Activated T-helper 1 cell treated with Interleukin-2 at 50 U/mL for 16 hours (primary cell): ENCODE measurements at places on chromosomes 13 and 19.

DNA sequence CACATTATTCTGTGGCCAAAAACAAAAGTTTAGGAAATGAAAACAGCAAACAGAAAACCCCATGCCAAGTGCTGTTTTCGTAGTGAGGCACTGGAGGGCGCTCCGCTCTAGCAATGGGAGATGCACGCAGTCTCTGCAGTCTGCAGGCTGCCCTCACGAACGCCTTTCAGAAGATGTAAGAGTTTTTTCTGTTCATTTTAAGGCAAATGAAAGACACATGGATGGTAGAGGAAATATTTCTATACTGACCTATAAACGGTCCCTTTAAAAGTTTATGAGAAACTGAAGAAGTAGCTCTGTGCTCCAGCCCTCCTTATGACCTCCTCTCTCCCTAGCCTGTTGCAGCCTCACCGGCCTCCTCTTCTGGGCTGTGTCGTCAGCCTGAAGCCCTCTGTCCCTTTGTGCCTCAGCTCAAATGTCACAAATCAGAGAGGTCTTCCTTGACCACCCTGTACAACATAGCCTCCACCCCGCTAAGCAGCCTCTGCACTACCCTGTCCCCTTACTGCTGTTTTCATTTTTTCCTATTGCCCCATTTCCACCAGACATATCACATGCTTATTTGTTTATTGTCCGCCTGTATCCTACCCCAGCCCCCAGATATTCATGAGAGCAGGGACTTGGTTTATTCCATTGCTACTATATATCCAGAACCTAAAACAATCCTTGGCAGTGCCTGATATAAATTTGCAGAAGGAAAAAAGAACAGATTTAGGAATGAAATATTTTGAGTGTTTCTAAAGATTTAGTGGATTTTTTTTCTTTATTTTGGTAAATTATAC is 116.4 kb downstream of the TM9SF2 start:
- no peak for DNase-seq

DNA sequence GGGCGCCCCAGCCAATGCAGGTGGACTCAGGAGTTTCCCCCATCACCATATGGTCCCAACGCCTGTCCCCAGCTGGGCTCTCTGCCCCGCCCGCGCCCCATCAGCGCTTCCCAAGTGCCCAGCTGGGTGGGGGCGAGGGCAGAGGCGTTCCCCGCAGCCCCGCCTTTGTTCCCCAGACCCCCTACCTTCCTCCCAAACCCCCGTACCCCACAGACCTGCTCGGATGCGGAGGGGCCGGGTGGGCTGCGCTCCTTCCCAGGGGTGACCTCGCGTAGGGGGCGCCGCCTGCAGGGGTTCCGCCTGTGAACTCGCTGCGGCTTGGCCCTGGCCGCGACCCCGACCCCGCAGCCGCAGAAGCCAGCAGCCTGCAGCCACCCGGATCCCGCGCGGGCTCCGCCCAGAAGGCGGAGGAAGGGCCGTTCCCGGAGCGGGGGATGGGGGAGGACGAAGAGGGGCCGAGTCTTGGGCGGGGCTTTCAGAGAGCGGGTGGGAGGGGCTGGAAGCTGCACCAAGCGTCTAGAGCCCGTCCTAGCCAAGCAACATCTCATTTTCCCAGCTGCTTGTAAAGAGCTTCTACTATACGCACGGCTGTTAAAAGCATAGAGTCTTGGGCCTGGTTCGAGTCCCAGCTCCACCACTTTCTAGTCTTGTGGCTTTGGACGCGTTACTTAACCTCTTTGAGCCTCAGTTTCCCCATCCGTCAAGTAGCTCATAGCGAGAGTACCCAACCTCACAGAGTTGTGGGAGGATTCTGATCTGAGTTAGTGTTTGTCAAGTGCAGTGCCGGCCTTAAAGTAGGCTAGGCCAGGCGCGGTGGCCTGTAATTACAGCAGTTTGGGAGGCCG is at the start of gene RAB3D:
TSS of gene RAB3D (minus strand) at position 404 of the 845 bp plus-strand sequence. CDS start 2,258 bp downstream, outside the sequence.
- peak; percentile 63 for DNase-seq

- no peak for DNase-seq
Observed at GRCh38 chr13:38419312-38419873, 69.7 kb downstream of the UFM1 start.

GRCh38 chr13:32314271-32315237 is 609 bp downstream of the ZAR1L start:
- peak; percentile 20 for DNase-seq

DNA sequence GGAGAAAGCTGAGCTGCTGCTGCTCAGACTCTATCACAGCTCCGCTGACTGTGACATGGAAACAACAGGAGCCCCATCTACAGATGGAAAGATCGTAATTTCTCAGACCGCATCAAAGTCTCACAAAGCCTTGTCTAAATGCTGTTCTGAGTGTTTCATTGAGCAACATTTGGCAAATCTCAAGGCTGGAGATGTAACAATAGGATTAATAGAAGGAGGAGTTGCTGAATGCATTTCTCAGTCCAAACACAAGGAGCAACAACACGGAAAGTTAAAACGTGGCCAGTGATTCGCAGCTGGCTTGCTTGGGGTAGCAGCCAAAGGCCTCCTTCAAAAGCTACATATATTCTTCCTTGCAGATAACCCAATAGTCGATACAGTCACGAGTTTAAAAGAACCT is 55.7 kb downstream of the MRPL57 start:
- no peak for DNase-seq

DNA sequence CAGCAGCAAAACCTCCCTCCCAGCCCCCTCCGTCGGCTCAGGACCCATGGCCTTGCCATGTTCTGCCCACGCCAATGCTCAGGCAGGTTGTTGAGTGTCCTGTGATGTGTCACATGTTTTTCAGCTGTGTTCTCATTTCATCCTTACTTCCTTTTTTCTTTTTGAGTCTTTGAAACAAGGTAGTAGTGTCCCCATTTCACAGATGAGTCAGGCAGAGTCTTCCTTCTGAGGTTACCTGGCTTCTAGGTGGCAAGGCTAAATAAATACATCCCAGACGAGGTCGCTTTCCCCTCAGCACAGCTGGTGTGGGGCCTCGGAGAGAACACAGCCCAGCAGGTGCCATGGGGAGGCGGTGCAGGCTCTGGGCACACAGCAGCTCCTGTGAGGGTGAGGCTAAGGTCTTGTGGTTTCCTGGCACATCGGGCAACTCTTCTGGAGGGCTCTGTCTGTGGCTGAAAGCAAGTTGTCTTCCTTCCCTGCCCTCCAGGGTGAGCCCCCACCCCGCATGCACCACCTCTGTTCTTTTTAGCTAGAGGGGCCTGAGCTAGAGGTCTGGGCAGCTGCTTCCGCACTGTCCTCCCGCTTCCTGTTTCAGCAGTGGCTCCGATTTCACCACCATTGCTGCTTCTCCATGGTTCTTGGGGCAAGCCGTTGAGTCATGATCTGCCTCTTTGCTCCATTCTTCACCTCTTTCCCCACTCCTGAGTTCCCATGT is 15.1 kb downstream of the PRAM1 start:
- peak; percentile 49 for DNase-seq

DNA sequence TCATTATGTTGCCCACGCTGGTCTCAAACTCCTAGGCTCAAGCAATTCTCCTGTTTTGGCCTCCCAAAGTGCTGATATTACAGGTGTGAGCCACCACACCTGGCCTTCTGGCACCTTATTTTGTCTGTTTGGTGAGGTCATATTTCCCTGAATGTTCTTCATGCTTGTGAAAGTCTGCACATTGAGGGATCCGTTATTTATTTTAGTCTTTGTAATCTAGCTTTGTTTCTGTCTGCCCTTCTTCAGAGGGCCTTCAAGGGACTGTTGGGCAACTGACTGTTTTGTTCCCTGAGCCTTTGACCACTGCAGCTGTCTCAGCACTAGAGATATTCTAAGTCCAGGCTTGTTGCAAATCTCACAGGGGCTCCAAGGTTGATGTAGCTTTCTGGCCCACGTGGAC is 110.5 kb upstream of the RFC3 start:
- no peak for DNase-seq

- no peak for DNase-seq
Observed at GRCh38 chr13:25886438-25887214, 165.2 kb downstream of the SHISA2 start.

GRCh38 chr19:54248016-54248601 is 5.5 kb upstream of the LILRA6 start:
- DNase-seq: no peak

DNA sequence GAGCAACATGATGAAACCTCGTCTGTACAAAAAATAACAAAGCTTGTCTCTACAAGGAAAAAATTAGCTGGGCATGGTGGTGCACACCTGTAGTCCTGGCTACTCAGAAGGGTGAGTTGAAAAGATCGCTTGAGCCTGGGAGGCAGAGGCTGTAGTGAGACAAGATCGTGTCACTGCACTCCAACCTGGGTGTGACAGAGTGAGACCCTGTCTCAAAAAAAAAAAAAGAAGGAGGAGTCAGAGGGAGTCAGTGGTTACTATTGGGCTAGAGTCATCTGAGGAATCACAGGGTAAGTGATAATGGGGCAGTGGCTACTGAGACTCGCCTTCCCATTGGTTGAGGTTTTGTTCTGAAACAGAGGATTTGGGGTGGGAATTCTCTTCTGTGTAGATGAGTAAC is 1.9 kb upstream of the GPI start:
- DNase-seq: no peak

- no peak for DNase-seq
Observed at GRCh38 chr13:36673838-36674326, at the start of gene SERTM1. SERTM1 (plus strand) TSS chr13:36674020; CDS start chr13:36695079, 21,059 bp downstream.

GRCh38 chr13:37905736-37906135 is 36.2 kb upstream of the TRPC4 start:
- DNase-seq: no peak

DNA sequence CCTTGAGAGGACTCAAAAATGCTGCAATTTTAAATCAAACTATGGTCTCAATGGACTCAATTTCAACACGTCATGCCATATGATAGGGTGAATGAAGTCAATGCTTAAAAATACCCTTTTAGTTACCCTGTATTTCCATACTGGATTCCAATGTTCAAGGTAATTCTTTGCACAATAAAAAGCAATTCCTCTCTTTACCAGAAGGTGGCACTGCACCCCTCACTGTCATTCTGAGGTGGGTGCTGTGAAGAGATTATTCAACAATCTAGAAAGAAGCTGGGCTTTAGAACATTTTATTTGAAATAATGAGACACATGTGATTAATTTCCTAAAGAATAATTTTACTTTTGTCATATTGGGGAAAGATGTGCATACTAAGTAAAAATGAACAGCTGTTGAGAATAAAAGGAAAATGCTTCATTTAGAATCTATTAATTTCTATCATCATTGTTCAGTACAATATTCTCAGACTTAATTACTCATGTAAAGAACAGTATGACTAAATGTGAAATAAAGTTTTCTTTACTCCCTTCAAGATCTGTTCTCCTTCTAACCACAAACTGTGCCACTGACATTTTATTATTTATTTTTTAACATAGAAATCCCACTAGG is 789.1 kb downstream of the GPC5 start:
- DNase-seq: no peak

DNA sequence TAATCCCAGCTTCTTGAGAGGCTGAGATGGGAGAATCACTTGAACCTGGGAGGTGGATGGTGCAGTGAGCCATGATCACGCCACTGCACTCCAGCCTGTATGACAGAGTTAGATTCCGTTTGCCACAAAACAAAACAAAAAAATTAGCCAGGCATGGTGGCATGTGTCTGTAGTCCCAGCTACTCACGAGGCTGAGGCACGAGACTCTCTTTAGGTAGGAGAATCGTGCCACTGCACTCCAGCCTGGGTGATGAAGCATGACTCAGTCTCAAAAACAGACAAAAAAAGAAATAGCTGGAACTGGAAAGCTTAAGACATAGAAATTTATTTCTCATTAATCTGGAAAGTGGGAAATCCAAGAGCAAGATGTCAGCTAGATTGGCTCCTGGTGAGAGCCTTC is 20.2 kb upstream of the ZNF808 start:
- DNase-seq: no peak

- no peak for DNase-seq
Observed at GRCh38 chr19:16623576-16623975, 4.4 kb downstream of the MED26 start.

DNA sequence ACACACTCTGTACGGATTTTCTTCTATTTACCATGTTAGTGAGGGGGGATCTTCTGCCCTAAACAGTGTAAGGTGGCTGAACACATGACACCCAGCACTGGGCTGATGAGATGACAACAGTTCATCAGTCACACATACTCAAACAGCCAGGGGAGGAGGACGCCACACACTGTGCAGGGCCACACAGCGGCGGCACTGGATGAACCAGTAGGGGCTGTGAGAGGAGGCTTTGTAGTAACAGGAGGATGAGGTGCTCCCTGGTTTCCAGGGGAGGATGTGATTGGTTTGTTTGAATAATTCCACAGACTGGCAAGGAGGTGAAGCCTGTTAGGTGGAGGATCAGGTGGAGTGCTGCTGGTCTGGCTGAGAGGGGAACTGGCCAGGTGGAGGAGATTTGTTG is 16.3 kb upstream of the GTF3A start:
- DNase-seq: no peak

DNA sequence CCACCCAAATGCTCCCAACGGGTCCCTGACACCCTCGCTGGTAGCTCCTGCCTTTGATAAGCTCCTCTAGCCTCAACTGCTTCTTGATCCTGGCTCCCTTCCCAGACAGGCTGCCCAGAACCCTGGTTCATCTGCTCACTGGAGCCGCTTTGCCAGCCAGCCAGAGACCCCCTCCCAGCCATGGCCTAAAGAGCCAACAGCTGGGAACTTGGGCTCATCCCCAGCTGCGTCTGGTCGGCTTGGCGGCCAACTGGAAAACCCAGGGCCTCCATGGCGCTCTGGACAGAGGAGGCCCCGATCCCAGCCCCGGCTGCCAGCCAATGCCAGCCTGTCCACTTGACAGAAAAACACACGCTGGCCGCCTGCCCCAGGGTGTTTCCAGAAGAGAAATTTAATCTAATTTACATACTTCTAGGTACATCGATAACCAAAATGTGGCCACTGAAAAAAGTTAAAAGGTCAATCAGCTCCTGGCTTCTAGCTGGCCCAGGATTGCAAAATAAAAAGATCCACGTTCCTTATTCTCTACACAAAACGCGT is 3.0 kb upstream of the AKAP8L start:
- no peak for DNase-seq

DNA sequence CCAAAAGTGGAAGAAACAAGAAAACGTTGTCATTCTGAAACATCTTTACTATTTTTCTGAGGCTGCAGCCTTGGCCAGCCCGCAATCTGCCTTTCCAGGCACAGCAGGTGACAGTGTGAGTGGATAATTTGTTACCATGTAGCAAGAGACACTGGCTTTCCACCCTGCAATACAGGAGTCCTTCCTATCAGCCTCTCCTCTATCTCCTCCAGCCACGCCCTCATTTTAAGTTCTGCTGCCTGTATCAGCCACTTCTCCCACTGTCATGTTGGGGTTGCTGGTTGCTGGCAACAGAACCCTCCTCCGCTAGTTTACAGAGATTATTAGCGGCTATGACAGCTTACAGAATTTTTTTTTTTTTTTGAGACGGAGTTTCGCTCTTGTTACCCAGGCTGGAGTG is 7.7 kb upstream of the LGALS7 start:
- no peak for DNase-seq

GRCh38 chr13:99371956-99372355 is 64.8 kb upstream of the GPR183 start:
- peak; percentile 62 for DNase-seq

- no peak for DNase-seq
Observed at GRCh38 chr19:51607920-51608562, 22.2 kb downstream of the SIGLEC5 start.
